ENCODE measurements at places on chromosomes 1 and 21.
A peak's percentile ranks its signal among the peaks of the same experiment; 100 is the strongest.

DNA sequence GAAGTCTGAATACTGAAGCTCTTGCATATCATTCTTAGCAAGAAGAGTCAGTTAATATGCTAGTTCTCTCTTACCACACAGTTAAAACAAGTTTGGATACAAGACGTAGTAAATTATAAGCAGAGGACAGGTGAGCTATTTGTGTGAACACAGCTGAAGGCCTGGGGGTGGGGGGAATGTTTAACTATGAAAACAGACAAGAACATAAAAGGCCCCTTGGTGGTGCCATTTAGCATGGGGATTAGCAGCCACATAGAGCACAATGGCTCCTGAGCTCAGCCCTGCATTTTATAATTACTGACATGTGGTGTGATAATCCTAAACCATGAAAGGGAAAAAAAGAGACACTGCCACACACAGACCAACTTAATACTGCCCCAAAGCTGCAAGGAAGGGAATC is 94.8 kb downstream of the TGFBR3 start:
- no peak for DNase-seq

DNA sequence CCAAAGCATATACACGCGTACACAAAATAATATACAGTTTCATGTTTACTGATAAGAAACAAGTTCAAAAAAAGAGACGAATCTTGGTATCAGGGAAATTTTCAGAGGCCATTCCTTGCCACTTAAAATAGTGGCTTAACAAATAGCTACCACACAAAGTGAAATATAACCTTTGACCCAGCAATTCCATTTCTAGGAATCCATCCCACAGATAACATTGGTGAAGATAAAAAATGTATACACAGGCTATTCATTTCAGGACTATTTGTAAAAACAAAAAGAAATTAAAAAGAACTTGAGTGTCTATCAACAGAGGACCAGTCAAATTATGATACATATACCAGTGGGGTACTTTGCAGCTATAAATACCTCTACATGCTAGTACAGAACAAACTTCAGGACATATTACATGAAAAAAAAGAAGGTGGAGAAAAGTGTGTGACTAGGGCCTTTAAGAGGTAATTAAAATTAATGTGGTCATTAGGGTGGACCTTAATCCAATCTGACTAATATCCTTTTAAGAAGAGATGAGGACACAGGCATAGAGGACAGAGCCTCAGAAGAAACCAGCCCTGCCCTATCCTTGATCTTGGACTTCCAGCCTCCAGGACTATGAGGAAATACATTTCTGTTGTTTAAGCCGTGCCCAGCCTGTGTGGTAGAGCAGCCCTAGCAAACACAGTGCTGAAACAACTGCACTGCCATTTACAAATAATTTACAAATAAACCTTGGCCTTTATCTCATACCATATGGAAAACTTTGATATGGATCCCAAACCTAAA is 7.8 kb downstream of the UBE2G2 start:
- DNase-seq: no peak

DNA sequence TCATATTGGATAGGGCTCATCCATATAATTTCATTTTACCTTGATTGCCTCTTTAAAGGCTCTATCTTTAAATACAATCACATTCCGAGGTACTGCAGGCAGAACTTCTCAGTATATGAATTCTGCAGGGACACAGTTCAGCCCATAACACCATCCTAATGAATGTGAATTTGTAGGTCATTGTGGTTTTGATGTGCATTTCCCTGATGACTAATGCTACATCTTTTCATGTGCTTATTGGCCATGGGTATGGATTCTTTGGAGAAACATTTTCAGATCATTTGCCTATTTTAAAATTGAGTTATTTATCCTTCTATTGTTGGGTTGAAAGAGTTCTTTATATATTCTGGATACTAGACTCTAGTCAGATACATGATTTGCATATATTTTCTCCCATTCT is 9.6 kb upstream of the RPS6KC1 start:
- no peak for DNase-seq

DNA sequence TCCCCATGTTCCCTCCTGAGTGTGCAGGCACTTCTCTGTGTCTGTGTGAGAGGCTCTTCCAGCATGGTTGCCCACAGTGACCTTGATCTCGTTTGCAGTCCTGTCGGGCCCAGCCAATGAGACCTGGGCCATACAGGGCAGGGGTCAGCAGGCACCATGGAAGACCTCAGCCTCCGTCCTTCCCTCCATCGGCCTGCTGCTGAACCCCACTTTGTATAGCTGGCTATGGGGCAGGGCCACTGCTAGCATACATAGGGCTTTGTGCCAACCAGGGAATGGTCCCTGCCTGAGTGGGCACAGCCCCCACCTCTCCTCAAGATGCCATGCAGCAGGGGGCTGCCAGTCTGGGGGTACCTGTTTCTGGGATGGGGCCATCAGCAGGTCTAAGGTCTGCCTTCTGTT is 3.8 kb downstream of the C1orf35 start:
- DNase-seq: peak; percentile 11

- no peak for DNase-seq
Observed at GRCh38 chr1:33985656-33986055, 121.8 kb downstream of the HMGB4 start.

- no peak for DNase-seq
Observed at GRCh38 chr1:224427346-224427745, 7.3 kb downstream of the WDR26 start.

GRCh38 chr1:205329719-205330118 is 8.2 kb upstream of the NUAK2 start:
- no peak for DNase-seq

GRCh38 chr1:202156590-202156989 is 3.8 kb downstream of the PTPN7 start:
- DNase-seq: no peak

GRCh38 chr1:81020506-81020905 is 780.2 kb upstream of the ADGRL2 start:
- DNase-seq: no peak

DNA sequence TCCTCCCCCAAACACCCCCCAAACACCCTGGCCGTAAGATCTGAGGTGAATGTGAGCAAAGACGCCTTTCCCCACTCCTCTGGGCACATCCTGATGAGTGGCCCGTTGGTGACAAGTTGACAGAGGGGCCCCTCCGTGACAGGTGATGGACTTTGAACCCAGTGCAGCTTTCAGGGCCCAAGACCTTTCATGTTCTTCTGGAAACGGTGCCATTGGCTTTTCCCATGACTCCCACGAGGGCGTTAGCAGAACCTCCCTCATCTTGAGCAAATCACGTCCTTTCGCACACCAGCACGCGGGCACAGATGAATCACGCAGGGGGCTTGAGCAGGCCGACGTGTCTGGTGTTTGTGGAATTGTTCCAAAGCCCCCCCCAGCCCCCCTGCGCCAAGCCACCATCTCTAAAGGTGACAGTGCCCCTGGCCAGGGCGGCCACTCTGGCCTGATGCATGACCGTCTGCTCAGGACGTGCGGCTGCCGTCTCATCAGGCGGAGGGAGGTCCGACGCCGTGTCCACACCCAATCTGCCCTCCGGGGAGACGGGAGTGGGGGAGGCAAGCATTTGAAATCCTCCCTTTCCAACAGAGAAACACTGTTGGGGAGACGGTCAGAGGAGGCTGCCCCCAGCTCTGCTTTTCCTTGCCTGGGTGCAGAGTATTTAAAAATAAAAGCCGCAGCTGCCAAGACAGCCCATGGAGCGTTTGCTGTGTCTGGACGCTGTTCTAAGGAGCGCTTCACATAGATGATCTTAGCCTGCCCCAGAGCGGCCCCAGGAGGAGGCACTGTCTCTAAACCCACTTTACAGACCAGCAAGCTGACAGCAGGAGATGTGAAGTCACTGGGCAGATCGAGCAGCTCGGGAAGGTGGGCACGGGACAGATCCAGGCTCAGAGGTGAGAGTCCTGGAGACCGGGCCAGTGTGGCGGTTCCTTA is 98.3 kb upstream of the ARHGEF16 start:
- DNase-seq: no peak

GRCh38 chr1:150271291-150271959 is 1.2 kb upstream of the C1orf54 start:
- DNase-seq: no peak

GRCh38 chr1:204420039-204421004 is 8.7 kb upstream of the PPP1R15B start:
- DNase-seq: no peak
